NCI-H2107 (cell line): ENCODE measurements at places on chromosomes 4 and X.

GRCh38 chr4:102783006-102783405 lies 22.2 kb upstream of the MANBA start:
- DNase-seq = no peak

DNA sequence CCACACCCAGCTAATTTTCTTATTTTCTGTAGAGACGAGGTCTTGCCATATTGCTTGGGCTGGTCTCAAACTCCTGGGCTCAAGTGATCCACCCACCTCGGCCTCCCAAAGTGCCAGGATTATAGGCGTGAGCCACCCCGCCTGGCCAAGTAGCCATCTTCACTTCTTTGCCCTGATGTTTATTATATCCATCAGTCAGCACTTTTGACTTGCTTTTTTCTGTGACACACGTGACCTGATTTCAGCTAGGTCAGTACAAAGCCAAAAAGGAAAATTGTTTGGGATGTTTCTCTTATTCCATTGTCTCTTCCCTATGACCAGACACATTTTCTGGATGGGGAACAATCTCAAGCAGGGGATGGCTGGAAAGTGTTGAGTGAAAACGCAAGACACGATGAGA lies 45.3 kb upstream of the MID1 start:
- DNase-seq = no peak

GRCh38 chr4:155593793-155594192 lies 72.9 kb upstream of the GUCY1A1 start:
- DNase-seq = no peak

- no peak for DNase-seq
These were observed 87.3 kb upstream of the ESX1 start for GRCh38 chrX:104342065-104342464.

DNA sequence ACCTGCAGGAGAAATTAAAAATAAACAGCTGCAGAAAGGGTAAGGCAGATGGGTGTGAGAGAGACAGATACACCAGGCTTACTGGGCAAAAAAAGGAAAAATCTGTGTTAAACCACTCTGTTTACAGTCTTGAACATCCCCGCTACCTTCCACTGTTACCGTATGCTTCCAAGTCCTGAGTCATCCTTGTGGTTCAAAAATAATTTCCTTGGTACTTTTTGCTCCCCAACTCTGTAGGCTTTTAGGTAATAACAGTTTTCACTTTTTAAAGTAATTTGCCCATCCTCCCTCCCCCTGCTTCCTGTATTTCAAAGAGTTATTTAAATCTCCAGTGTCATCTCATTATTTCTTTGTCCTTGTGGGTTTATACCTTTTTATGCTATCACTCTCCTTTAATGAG lies 210.1 kb upstream of the FAT4 start:
- DNase-seq = no peak

GRCh38 chr4:125082729-125083417 lies 231.9 kb upstream of the FAT4 start:
- no peak for DNase-seq

DNA sequence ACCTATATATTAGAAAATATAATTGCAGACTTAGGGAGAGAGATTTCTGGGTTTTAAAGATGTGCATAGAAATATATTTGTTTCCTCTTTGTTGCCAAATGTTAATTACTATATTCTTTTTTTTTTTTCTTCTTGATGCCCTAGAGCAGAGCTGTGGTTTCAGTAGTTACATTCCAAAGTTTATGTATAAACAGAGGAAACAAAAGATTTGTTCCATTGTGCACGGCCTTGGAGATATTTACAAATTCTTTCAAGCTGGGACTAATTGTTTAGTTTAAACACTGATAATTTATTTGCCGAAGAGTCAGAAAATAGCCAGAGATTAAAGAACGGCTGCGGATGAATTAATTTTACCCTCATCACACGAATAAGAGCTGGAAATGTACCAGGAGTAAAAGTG lies 85.1 kb downstream of the USP46 start:
- DNase-seq = no peak

GRCh38 chr4:7839856-7840255 lies 99.8 kb downstream of the AFAP1 start:
- DNase-seq = no peak

- no peak for DNase-seq
These were observed 142.0 kb upstream of the RBPJ start for GRCh38 chr4:26178854-26179253.

DNA sequence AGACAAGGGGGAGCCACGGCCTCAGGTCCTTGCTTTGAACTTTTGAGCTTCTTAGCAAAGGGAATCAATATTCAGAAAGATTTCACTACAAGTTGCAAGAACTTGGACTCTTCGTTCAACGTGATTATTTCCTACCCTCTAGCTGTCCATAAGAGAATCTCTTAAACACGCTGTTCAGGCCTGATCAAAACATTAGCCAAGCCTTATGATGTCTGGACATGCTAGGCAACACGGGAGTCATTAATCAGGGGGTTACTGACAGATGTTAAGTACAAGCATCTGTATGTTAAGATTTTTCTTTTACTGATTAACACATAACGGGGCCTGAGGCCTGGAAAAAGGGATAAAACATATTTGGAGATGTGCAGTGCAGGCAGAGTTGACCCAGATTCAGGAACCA lies 138.9 kb upstream of the IL1RAPL2 start:
- DNase-seq = no peak

DNA sequence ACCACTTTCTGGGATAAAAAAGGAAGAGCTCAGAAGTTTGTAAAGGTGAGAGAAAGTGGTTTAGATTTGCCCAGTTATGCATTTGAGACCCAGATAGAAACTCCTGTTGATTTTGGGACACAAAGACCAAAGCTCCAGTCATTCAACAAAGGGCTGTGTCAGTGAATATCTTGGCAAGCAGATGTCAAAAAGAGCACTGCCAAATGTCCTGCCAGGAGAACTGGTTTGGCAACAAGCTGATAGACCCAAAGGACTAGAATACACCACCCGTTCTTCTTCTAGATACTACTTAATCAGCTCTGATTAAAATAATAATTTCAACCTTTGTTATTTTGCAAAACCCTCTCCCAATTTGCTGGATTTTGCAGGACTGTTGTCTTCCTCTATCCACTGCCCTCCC lies 121.4 kb downstream of the NHS start:
- no peak for DNase-seq

DNA sequence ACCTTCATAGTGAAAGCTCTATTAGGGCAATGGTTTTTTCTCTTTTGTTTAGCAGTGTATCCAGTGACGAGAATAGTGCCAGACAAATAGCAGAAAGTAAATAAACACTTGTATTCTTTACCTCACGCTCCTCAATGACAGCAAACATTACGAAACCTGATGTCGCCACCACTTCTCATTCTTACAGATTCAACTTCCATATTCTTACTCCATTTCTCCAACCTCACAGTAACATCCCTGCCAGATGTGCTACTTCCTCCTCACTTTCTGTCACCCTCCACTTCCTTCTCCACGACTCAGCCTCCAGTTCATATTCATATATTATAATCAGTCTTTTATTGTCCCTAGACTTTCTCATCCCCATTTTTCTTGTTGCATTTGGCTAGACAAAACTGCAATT lies 1956.2 kb upstream of the AGA start:
- DNase-seq = no peak

- no peak for DNase-seq
These were observed 894.0 kb upstream of the FRG1 start for GRCh38 chr4:189046642-189047041.

GRCh38 chr4:41665636-41666207 lies 82.8 kb downstream of the PHOX2B start:
- DNase-seq = no peak

DNA sequence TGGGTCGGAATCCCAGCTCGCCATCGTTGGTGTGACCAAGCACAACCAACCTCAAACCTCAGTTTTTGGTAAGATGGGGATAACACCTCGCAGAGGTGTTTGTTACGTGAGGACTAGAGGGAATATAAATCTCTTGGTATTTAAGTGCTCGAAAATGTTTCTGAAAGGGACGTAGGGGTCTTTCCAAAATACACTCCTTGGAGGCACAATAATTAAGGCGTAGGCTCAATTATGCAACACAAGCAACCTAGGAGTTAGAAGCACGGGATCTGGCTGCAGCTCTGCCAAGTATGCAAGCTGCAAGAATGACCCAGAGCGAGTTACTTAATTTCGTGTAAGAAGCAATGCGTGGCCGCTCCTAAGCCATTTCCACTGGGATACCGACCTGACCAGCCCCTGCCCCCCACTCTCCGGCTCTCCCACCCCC lies 552 bp downstream of the ADH5 start:
- DNase-seq = no peak

- peak; percentile 29 for DNase-seq
These were observed 15.6 kb downstream of the SCARB2 start for GRCh38 chr4:76197971-76198410.

DNA sequence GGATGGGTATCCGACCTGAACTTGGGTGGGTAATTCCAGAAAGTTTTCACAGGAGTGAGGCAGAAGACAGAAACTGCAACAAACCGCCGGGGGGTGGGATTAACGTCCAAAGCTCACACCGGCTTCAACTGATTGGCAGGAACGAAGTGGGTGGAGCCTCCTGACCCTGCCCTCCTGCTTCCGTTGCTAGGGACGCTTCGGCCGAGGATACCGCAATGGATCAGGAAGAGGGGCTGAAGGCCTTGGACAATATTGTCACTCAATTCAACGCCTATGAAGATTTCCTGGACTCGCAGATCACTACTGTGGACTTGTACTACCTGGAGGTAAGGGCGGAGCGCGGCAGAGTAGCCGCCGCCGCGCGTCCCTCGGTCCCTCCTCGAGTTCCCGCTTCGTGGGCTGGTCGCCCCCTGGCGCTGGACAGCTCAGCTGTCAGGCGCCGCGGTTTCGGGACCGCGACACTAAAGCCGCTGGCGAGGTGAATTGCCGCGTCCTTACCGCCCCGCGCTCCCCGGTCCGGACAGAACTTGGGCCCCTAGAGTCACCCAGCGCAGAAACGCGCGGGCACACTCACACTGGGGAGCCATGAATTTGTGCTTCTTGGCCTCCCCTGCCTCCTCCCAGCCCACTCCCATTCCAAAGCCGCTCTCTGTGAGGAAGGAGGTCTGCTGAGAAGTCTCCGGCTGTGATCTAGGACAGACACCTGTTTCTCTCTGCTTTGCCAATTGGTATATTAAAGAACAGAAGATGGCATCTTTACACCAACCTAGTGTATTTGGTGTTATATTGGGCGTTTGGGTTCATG lies at the start of gene CFAP299:
TSS of gene CFAP299 (plus strand) at position 177 of the 805 bp plus-strand sequence.
- peak; percentile 49 for DNase-seq

DNA sequence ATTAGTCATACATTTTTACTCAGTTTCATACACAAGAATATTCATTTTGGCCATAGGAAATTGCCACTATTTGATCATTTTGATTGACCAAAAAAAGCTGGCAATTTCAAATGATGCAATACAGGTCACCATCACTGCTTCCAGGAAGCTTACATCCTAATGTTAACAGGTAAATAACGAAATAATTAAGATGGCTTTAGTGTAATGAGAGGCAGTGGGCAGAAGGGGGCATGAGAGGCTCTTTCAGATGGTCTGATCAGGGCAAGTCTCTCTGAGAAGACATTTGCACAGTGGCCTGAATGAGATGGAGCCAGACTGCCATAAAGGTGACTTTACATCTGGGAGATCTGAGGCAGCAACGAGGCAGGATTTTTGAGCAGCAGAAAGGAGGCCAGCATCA lies 170.7 kb downstream of the SLIT2 start:
- peak; percentile 22 for DNase-seq

GRCh38 chrX:1493877-1494510 lies 41.3 kb upstream of the ASMTL start:
- DNase-seq = no peak

DNA sequence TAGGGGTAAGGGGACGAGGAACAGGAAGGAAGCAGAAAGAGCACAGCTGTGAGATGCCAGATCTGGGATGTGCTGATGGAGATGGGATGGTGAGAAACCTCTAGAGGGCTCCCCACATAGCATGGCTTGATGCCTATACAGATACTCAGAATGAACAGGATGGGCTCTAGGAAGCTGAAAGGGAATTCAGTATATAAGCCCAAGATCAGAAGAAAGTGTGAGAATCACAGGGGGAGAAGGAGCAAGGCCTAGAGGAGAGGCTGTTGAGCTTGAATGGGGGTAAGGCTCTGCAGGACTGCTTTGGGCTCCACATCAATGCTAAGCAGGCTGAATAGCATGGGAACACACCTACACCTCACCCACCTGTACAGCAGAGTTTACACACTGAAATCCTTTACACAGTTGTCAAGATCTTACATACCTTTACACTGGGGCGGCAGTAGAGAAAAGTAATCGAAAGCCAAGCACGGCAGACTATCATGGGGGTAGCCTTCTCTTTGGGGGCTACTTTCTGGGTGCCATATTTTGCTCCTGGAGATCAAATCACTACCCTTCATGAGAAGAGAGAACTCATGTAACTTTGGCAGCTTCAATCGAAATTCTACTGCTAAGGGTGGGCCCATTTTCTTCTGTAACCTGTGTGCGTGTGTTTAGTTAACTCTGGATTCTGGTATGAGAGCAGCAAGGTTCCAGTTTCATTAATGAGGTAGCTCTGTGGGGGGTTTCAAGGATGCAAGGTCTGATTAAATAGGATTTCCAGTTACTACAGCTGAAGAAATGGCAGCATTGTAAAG lies 30.6 kb downstream of the HOPX start:
- DNase-seq = no peak

GRCh38 chr4:16233569-16234177 lies 7.4 kb upstream of the TAPT1 start:
- DNase-seq = no peak

- no peak for DNase-seq
These were observed 49.4 kb downstream of the TENM3 start for GRCh38 chr4:182292612-182293011.

GRCh38 chrX:74248889-74249288 lies 55.1 kb upstream of the ZCCHC13 start:
- no peak for DNase-seq

DNA sequence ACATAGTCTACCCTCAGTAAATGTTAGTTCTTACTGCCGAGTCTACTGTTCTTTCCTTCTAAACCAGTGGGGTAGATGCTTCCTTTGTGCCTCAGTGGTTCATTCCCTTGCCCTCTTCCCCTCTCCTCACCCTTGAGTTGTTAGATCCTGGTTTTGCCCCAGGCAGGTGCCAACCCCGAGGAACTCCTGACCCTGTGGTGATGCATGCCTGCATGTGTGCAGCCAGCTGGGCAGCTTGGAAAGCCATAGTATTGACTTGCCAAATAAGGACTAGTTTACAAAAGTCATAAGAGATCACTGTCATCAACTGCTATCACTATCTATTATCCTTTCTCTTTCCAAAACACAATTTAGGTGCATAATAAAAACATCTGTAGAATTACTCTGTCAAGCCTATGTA lies 50.9 kb downstream of the REPS2 start:
- no peak for DNase-seq

- DNase-seq = no peak
These were observed 28.9 kb upstream of the CAMK2D start for GRCh38 chr4:113790478-113790877.

GRCh38 chrX:135528254-135528653 lies 7.8 kb downstream of the INTS6L start:
- DNase-seq = no peak

GRCh38 chrX:123077631-123078030 lies 106.4 kb upstream of the GRIA3 start:
- DNase-seq = no peak

DNA sequence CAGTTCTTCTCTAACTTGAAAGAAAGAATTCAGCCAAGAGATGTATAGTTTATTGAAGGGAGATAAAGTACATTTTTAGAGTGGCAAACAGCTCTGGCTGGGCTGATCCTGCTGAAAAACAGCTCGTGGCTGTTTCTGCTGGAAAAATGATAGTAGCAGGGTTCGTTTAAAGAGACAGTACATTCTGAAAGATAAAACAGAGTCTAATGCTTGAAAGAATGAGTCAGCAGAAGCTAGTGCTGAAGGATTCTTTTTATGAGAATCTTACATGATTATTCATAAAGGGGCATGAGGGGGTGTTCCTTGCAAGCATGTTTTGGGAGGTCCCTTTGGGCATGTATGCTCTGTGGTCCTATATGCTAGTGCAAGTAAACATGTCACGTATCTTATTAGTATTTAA lies 790.0 kb downstream of the PCDH18 start:
- DNase-seq = no peak
